ENCODE measurements at places on chromosomes 5 and 9.

GRCh38 chr9:100098046-100098886 lies 534 bp downstream of the ERP44 start:
- no peak for DNase-seq

DNA sequence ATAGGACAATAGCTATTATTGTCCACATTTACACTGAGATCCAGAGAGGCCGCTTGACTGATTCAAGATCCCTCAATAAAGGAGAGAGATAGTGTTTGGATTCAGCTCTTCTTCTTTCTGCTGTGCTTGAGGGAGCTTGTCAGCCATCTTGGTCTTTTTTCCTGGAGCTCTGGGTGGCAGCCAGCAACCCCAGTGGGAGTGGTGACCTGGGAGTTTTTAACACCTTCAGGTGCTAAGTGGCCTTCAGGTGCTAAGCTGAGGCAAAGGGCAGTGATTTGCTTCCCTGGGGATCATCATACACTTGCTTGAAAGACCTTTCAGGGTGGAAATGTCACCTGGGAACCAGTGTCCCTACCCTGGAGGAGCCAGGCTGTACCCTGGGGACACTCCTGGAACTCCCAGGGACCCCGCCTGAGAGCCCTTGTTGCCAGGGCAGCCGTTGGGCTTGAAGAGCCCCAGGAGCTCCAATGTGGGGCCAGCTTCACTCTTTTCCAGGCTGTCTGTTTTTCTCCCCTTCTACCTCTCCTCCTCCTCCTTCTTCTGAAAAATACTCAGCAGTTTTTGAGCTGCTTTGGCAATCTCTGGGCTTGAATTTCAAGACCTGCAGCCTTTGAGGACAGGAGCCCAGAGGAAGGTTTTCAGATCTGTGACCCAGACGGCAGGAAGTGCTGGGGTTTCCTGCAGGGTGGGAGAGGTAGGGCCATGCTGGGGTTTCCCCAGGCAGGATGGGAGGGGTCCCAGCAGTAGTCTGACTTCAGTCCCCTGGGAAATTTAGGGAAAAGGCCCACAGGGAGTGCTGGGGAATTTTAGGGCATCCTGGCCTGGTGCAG lies 59.7 kb downstream of the FGF18 start:
- no peak for DNase-seq

DNA sequence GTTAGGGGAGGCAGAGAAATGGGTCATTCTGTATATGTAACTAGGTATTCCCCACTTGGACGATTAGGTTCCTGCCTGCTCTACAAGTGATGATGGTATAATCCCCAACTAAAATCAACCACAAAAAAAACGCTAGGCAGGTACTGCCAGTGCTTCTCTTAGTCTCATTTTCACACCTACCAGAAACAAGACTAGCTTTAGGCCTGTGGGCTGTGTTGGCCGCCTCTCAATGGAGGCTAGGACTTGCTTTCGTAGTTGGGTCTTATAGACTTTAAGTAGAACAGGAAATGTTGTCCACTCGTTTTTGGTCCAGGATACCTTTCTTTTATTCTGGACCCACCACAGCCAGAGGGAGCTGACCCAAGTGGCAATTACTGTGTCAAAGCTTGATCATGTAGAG lies 111.8 kb downstream of the UNC13B start:
- no peak for DNase-seq

- DNase-seq: no peak
Observed at GRCh38 chr9:6142799-6143454, 72.7 kb upstream of the IL33 start.

DNA sequence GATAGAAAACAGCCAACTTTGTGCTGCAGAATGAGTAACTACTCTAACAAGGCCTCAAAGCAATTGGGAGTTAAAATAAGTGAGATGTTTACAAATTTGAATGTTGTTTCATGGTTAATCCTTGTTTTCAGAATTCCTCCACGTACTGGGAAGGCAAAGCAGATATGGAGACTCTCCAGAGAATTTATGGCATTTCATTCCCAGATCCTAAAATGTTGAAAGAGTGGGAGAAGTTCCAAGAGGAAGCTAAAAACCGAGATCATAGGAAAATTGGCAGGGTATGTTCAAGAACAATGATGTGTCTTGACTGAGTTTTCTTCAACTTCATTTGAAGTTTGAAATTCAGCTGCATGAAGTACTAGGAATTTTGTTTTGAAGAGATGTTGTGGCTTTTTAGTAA lies 16.4 kb downstream of the TARS1 start:
- no peak for DNase-seq

- peak; percentile 17 for DNase-seq
Observed at GRCh38 chr5:76942581-76942980, 10.3 kb upstream of the CRHBP start.

GRCh38 chr5:848671-849111 lies 2.1 kb downstream of the ZDHHC11 start:
- DNase-seq: no peak

DNA sequence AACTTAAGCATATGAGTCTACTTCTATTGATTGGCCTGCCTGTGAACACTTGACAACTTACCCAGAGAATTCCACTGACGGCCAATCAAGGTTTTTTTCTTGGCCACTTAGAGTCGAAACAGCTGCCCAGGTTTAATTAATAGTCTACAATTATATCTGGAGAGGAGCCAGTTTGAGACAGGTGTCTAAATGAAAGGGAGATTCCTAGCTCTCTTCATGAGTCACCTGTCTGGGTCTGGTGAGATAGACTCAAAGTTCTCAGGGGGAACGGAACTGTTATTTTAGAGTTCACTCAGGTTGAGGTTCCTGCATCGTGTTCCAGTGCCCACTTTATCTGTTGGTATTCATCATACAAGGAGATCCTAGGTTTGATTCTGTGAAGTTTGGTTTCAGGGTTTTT lies 111.0 kb downstream of the CD180 start:
- no peak for DNase-seq

- DNase-seq: no peak
Observed at GRCh38 chr9:36934478-36935065, 99.5 kb downstream of the PAX5 start.

GRCh38 chr9:83649515-83649914 lies 26.6 kb downstream of the IDNK start:
- DNase-seq: peak; percentile 10

- peak; percentile 39 for DNase-seq
Observed at GRCh38 chr5:43073597-43074546, 33.8 kb upstream of the ANXA2R start.

DNA sequence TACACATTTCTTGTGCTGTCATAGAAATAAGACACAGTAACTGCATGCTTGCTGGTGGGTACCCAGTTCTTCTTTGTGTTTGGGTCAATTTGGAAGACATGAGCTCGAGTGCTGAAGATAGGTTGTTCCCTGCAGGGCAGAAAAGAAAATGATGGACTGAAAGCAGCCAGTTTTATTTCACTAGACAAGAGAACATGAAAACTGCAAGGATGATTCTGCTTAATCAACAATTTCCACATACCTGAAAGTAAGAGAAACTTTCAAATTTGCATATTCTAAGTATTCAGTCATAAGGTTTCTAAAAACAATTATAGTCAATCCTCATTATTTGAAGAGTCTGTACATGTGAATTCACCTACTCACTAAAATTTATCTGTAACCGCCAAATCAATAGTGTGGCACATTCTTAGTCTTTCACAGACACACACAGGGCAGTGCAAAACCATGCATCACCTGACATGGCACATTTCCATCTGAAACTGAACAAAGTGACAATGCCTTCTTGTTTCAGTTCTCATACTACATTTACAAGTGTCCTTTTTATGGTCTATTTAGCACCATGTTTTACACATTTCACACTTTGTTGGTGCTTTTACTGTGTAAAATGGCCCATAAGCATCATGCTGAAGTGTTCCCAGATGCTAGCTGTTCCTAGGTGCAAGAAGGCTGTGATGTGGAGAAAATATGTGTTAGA lies 56.9 kb downstream of the HOMER1 start:
- DNase-seq: no peak

Data from eye (tissue), 1 donor.